ENCODE measurements at places on chromosomes 7 and 10.

GRCh38 chr7:117020591-117020973 lies 67.3 kb downstream of the ST7 start:
- DNase-seq = no peak

DNA sequence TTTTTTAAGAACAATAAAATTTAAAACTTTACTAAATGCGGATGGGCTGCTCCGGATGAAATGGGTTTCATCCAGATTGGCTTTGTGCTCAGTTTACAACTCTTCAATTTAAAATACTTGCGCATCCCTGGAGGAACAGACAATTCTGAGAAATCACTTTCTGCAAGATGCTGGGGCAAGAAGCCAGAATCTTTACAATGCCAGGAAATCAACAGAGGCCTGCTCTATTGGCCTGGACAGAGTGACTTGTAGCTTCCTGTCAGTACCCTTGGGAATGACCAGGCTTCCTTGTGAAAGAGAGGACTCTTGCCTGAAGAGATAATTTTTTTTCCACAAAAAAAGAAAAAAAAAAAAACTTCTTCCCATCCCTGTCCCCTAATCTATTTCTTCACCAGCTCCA lies 3.9 kb upstream of the FAM13C start:
- DNase-seq = no peak

- DNase-seq = no peak
Measured at GRCh38 chr7:28882869-28883470, 75.2 kb downstream of the TRIL start.

GRCh38 chr10:110324805-110325280 lies 20.1 kb upstream of the SMNDC1 start:
- no peak for DNase-seq

GRCh38 chr10:56836659-56837058 lies 475.6 kb upstream of the ZWINT start:
- DNase-seq = no peak
